ENCODE measurements at places on chromosomes 2 and 18.
A peak's percentile ranks its signal among the peaks of the same experiment; 100 is the strongest.

- DNase-seq: no peak
Observed at GRCh38 chr18:23337599-23338444, 115.3 kb upstream of the RIOK3 start.

DNA sequence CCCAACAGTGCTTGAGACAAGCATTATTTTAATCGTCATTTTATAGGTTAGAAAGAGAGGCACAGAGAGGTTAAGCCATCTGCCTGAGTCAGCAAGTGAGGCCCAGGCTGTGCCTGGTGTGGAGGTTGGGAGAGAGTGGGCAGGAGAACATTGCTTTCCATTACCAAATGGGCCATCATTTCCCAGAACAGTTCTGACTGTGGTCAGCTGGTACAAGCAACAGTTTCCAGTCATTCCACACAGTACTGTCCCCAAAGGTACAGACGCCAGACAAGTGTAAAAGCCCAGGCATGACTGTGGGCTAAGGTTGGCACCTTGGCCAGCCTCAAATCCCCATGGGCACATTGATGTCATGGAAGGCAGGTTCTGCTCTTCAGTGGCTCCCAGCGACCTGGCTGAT, 98.2 kb upstream of the LCLAT1 start:
- DNase-seq: no peak

DNA sequence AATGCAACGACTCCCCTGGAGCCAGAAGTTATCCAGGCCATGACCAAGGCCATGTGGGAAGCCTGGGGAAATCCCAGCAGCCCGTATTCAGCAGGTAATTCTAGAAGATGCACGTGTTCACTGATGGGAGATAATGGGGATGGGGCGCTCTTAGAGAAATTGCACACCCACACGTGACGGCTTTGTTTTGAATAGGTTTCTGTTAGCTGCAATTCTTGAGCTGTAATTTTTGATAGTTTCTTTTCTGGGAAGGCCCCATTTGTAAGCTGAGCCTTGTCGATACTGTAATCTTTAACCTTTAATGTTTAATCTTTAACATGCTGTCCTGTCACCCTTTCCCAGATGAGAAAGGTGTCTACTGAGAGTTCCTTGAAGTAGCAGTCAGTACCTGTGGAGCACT, 3.6 kb downstream of the SCLY start:
- DNase-seq: no peak

DNA sequence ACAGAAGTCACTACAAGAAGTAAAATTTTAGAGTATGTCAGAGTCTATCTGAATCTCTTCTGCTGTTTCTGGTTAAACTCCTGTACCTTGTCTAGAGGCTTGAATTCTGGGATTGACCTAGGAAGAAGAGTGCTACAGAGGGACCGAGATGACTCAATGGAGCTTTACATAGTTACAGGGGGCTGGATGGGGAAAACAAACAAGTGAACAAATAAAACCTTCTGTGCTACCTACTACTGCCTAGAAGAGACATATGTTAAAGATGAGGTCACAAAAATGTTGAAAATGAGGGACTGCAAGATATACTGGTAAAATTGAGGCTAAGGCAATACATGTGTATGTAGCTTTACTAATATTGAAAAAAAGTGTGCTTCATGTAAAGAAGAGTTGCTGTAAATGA, 265.4 kb upstream of the TFPI start:
- no peak for DNase-seq

GRCh38 chr2:150358468-150358807, 129.0 kb downstream of the RND3 start:
- DNase-seq: no peak

GRCh38 chr2:239577935-239578334, 177.1 kb upstream of the HDAC4 start:
- no peak for DNase-seq

DNA sequence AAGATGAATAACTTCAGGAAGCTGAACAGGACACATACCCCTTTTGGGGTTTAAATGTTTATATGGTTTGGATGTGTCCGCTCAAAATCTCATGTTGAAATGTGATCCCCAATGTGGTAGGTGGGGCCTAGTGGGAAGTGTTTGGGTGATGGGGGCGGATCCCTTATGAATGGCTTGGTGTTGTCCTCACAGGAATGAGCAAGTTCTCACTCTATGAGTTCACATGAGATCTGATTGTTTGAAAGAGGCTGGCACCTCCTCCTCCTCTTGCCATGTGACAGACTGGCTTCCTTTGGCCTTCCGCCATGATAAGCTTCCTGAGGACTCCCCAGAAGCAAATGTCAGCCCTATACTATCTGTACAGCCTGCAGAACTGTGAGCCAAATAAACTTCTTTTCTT, 88.6 kb upstream of the ZNF532 start:
- DNase-seq: no peak

DNA sequence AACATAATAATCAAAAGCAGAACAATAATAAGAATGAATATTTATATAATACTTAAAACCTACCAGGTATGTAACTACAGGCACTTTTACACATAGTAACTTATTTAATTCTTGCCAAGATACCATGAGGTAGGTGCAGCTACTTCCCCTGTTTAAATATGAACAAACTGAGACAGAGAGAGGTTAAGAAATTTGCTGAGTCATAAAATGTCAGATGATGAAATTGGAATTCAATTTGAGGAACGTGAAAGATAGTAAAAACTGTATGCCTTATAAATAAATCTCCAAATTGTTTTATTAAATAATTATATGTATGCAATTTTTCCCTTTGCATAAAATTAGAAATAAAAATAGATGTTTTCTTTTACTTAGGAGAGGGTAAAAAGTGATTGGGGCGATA, 1103.3 kb upstream of the NRXN1 start:
- DNase-seq: no peak

DNA sequence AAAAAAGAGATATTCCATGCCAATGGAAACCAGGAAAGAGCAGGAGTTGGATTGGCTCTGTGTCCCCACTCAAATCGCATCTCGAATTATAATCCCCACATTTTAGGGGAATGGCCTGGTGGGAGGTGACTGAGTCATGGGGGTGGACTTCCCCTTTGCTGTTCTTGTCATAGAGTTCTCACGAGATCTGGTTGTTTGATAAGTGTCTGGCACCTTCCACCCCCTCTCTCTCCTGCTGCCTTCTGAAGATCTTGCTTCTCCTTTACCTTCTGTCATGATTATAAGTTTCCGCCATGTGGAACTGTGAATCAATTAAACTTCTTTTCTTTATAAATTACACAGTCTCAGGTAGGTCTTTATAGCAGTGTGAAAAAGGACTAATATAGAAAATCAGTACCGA, 355.6 kb downstream of the NBAS start:
- DNase-seq: no peak

GRCh38 chr2:150528861-150529801, 41.7 kb upstream of the RND3 start:
- peak; percentile 59 for DNase-seq

DNA sequence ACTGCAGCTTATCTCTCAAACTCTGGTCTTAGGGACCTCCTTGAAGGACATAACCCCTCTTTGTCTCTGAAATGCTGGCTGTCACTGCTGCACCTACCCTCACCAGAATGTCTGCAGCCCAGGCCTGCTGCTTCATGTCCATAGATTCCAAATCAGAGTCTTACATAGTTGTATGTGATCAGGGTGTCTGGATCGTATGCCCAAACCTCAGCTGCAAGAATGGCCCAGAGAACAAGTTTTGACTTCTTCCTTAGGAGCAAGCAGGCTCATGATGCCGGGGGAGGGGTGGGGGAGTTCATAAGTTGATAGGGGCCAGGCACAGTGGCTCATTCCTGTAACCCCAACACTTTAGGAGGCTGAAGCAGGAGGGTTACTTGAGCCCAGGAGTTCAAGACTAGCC, 55.8 kb upstream of the RMDN2 start:
- DNase-seq: no peak

- no peak for DNase-seq
Observed at GRCh38 chr18:70015127-70015526, 67.5 kb upstream of the CD226 start.

- no peak for DNase-seq
Observed at GRCh38 chr2:113112871-113113270, 14.5 kb upstream of the IL1RN start.

GRCh38 chr18:7394050-7394659, 163.3 kb downstream of the LRRC30 start:
- no peak for DNase-seq

DNA sequence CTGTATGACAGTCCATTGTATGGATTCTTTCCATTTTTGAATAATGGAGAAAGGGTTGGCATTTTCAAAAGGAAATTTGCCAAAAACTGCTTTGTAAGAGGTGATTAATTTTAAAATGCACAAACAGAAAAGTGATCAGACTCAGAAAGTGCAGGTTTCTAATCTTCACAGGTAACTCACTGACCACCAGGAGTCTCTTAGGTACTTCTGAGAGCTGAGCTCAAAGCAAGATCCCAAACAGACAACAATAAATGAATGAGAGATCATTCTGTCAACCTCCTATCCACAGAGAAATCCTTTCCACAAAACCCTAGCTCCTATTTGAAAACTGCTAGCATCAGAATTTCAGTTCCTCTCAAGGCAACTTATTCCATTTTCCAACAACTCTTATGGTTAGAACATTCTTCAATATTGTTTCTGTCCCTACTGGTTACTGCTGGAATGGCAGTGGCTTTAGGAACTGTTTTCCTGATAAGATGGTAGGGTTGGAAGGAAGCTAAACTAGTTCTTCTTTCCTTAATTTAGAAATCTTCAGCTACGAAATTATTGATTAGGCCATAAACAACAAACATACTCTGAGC, 20.6 kb upstream of the HAAO start:
- no peak for DNase-seq

GRCh38 chr2:71460595-71461303, 7.4 kb downstream of the DYSF start:
- DNase-seq: peak; percentile 74

GRCh38 chr2:208319391-208319790, 53.3 kb downstream of the PIKFYVE start:
- no peak for DNase-seq

DNA sequence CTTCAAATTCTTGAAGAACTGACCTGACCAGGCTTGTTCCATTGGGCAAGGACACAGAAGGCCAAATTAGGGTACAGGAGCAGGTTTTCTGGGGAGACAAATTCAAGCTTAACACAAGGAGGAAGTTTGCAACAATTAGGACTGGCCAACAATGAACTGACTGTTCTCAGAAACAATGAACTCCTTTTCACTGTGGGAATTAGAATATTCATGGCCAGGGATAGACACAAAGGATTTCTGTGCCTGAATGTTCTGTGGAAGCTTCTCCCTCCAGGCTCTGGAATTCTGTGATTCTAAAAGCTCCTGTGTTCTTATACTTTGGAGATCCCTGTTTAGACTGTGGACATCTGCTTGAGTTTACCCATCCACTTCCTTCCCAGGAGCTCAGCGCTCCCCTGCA, 15.2 kb downstream of the SMYD1 start:
- no peak for DNase-seq

DNA sequence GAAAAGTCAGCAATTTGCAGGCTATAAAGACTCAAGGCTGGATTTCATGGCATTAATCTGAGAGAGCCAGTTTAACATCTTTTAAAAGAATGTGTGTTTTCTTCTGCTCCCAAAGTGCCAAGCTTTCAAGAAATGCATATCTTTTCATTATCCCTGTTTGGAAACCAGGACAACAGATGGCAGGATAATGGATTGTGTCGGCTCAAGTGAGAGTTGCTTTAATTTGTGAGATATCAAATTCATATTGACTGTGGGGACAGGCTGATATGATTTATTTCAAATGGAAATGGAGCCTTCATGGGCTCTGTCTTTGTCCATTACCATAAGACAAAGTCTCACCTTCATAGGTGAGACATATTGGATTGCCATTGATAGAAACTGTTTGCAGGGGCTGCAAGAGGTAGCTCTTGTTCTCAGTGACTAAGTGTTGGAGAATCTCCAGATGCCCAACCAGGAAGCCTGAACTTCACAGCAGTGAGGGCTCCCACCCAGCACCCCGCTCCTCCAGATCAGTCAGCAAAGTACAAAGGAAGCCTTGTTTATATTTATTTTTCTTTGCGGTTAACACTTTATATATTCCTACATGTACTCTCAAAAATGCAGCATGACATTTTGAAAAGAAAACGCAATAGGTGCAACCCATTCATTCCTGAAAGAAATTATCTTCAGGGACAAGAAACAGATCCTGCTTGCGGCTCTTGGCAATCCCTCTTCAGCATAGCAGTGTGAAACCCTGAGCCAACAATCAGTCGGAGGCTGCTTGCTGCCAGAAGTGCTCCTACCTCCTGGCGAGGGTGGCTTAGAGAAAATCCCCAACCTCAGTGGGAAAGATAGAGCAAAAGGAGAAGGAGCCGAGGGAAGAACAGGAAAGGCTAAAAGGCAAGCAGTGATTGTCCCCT, 65.8 kb upstream of the ATL2 start:
- no peak for DNase-seq

DNA sequence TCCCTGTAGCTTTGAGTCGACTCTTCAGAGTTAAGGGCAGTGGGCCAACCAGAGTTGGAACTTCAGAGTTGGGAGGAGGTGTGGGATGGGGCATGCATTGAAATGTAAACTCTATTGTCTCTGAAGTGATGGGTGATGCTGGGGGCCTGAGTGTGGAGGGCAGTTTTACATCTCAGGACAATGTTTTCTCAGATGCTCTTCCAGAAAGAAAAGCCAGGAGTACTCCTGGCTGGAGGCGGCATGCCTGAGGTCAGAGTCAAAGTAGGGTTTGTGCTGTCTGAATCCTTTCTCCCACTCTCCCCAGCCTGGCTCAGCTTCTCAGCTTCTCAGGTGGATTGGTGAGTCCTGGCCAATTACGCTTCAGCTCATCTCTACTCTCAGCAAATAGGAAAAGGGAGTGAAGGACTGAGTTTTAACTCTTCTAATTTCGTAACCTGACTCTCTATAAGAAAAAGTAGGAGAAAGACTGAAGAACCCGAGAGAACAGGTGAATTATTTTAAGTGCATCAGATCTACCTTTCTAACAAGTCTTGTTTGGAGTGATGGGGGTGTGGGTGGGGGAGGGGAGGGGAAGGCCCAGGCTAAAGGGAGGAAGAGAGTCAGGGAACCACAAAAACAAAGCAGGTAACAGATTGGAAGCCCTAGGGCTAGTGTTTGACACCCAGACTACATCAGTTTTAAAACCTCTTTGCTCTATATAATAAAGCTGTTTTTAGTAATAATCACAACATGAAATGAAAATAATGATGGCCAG, 107.5 kb upstream of the PELI1 start:
- DNase-seq: no peak

DNA sequence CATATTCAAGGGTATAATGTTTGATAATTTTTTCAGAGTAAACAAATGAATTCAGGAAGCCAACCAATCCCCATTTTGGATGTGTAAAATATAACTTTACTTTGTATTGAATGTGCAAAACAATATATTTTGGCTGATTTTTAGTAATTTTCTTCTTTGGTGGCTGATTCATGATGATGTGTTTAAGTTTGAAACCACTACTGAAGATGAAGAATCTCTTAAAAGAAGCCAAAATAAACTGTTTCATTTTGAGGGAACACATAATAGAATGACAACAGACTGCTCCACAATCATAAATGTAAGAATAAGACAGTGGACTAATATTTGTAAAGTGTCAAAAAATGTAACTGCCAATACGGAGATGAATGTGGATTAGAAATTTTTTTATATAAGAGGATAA, 52.5 kb upstream of the TRIM43 start:
- DNase-seq: no peak

GRCh38 chr2:183519371-183520056, 395.3 kb downstream of the NUP35 start:
- DNase-seq: no peak

- DNase-seq: peak; percentile 25
Observed at GRCh38 chr2:236165842-236166795, 2.1 kb downstream of the GBX2 start.

- no peak for DNase-seq
Observed at GRCh38 chr2:204401114-204401513, 144.2 kb upstream of the PARD3B start.

- no peak for DNase-seq
Observed at GRCh38 chr18:44673256-44673880, 7.3 kb upstream of the SETBP1 start.

- no peak for DNase-seq
Observed at GRCh38 chr18:4823091-4823490, 368.0 kb upstream of the DLGAP1 start.

All from AG08396 (cell line).